ENCODE measurements at places on chromosomes 2 and 18. TPM values are rescaled to one million over a fixed set of nuclear protein-coding genes. Genes with fewer than 3 reads are reported as not detected.

GRCh38 chr2:187581125-187581896, 27.1 kb upstream of the TFPI start:
- H3K4me3 ChIP-seq: no peak overlapping the region
- H3K27ac ChIP-seq: no peak overlapping the region
- peaks cover 17% of the 10 kb centered on the region for H3K4me1 ChIP-seq
- no peak for DNase-seq
- H3K27me3 ChIP-seq: no peaks in the 10 kb centered on the region

Gene DNAJC5G
- 0.25 TPM for total RNA-seq

- DNase-seq: no peak
- H3K27ac ChIP-seq: no peak overlapping the region
- H3K27me3 ChIP-seq: no peaks in the 10 kb centered on the region
- no peaks in the 10 kb centered on the region for H3K36me3 ChIP-seq
- H3K4me3 ChIP-seq: no peak overlapping the region
Measured at GRCh38 chr18:67475673-67476072, 40.8 kb downstream of the DSEL start.

Gene PCARE
- total RNA-seq: not detected

DNA sequence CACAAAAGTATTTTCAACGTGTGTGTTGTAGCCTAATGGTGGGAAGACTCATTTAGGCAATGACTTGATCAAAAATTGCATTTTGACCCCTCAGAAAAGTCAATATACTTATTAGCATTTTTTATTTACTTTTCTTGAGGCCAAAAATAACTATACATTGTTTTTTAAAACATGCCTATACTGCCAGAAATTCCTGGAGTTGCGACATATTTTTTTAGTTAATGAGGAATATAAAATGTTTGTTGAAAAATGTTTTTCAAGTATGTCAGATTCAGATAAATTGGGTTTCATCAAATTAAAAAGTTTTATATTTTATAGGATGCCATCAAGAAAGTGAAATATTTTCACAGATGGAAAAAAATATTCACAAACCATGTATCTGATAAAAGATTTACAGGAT, 39.6 kb downstream of the R3HDM1 start:
- no peaks in the 10 kb centered on the region for H3K36me3 ChIP-seq
- H3K4me3 ChIP-seq: no peak overlapping the region
- no peak overlapping the region for H3K27ac ChIP-seq
